ENCODE measurements at places on chromosomes 1 and 21.

GRCh38 chr1:231584117-231584516 is 42.5 kb upstream of the DISC1 start:
- no peak for DNase-seq

DNA sequence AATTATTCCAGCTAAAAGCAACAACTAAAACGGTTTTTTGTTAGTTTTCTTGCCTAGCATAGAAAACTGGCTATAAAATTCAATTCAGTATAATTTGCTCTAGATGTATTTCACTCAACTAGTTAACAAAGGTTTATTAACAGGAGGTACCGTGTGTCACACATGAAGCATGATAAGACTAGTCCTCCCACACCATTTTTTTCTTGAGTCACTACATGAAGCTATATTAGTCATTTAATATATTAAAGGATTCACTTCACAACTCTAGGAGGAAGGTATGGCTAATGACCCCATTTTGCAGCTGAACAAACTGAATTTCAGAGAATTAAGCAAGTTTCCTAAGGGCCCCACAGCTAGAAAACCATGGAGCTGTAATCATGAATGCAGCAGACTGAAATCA is 307.8 kb upstream of the USP25 start:
- no peak for DNase-seq

- peak; percentile 66 for DNase-seq
Observed at GRCh38 chr1:219555806-219556205, 57.1 kb downstream of the ZC3H11B start.

- peak; percentile 48 for DNase-seq
Observed at GRCh38 chr1:210143465-210144062, 89.0 kb upstream of the SERTAD4 start.

GRCh38 chr1:160645386-160646130 is 1.3 kb downstream of the SLAMF1 start:
- DNase-seq = no peak

- DNase-seq = no peak
Observed at GRCh38 chr1:108067884-108068540, 103.0 kb upstream of the VAV3 start.

DNA sequence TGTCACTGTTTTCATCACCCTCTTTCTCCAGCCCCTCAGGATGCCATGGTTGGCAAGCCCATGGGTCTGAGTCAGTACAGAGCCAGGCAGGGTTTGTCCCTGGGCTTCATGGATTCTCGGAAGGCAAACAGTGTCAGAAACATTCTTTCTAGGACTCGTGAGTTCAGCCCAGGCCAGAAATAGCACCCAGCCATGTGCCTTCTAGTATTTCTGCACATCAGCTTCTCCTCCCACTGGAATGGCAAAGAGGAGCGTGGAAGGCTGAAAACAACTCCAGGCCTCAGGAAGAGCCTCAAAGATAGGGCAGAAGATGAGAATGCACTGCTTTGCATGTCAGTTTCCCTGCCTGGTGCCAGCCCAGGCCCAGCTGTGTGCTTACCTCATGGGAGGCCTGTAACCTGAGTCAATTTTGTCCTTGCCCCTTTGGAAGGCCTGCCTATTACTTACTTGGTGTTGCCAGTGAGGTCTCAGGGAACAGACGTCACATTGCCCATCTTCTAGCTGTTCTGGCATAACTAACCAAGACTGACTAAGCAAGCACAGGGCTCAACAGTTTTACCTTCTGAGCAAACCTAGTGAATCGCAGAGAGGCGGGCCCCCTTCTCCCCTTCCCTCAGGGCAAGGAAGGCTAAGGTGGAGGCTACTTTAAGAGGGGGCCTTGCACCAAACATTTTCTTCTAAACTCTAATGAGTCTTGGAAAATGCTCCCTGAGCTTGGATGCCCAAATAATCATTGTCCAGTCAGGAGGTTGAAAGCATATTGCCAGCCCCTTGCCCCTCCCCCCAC is 42.4 kb downstream of the GLUL start:
- DNase-seq = no peak

Data from NCI-H774 (cell line).